ENCODE measurements at places on chromosomes 1 and 21.
A peak's percentile ranks its signal among the peaks of the same experiment; 100 is the strongest.

GRCh38 chr1:210482945-210483617, 154.4 kb downstream of the HHAT start:
- no peak for DNase-seq

DNA sequence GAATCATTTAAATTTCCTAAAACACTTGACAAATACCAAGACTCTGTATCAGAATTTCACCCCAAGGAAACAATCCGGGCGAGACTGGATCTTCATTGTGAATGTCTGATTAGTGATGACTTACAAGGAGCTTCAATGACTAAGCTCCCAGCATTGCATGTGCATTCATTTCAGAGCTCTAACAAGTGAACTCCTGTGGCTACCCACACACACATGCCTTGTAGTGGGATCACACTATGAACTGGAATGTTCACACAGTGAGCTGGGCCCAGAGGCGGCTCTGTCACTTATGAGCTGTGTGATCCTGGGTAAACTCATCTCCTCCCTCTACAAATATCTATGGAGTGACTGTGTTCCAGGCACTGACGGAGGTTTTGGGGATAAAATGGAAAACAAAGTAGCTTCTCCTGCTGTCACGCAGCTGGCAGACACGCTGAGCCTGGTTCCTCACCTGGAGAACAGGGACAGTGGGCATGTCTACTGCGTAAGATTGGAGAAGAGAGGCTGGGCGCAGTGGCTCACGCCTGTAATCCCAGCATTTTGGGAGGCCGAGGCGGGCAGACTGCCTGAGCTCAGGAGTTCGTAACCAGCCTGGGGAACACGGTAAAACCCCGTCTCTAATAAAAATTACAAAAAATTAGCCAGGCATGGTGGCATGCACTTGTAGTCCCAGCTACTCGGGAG, 56.9 kb downstream of the CLSTN1 start:
- no peak for DNase-seq

DNA sequence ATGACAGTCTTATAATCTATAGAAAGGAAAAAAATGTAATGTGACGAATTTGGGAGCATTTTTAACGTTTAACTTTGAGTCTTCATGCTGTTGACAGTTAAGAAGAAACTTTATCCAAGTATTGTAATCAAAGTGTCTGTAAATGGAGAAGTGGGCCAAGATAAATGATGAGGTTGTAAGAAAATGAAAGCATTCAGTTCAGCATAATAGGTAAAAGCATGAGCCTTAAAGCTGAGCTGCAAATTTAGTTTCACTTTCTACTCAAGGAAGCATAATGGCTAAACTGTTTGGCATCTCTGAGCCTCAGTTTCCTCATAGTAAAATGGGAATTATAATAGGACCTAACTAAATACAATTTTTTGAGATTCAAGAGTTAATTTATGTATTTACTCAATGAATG, 1554.8 kb downstream of the KCNT2 start:
- no peak for DNase-seq

DNA sequence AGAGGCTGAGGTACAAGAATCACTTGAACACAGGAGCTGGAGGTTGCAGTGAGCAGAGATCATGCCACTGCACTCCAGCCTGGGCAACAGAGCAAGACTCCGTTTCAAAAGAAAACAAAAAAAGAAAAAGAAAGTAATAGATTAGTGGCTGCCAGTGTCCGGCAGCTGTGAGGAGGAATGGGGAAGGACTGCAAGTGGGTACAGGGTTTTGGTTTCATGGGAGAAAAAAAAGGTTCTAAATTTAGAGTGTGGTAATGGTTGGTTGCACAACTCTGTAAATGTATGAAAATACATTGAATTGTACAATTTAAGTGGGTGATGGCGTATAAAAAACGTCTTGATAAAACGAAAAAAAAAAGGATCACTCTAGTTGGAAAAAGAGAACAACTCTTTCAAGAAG, 6.7 kb downstream of the TAF1A start:
- DNase-seq: no peak

GRCh38 chr1:59568158-59568935, 246.4 kb upstream of the HOOK1 start:
- no peak for DNase-seq

DNA sequence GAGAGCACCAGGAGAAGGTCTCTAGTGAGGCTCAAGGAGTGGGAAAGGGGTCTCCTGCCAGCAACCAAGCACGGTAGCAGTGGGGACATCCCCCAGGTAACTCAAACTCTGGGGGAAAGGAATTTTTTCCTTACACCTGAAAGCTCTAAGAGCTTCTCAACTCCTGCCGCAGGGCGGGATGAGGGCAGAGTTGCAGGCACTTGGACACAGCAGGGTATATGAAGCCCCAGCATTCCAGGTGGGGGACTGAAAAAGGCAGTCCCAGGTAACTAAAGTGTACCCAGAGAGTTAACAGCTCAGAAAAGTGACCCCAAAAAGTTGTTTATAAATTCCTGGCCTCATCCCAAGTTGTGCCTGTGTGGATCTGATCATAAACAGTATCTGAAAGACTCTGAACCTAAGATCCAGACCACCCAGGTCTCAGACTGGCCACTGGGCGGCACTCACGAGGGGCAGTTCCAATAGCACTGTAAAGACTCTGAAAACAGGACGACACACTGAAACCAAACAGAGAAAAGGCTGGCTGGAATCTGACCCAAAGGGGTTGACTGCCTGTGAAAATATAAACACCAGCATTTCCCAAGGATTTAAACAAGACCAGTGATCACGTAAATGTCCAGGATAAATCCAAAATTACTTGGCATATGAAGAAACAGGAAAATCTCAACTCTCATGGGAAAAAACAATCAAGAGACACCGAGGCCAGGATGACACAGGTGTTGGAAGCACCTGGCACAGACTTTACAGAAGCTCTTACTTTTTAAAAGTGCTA, 47.5 kb downstream of the HSF2BP start:
- no peak for DNase-seq

DNA sequence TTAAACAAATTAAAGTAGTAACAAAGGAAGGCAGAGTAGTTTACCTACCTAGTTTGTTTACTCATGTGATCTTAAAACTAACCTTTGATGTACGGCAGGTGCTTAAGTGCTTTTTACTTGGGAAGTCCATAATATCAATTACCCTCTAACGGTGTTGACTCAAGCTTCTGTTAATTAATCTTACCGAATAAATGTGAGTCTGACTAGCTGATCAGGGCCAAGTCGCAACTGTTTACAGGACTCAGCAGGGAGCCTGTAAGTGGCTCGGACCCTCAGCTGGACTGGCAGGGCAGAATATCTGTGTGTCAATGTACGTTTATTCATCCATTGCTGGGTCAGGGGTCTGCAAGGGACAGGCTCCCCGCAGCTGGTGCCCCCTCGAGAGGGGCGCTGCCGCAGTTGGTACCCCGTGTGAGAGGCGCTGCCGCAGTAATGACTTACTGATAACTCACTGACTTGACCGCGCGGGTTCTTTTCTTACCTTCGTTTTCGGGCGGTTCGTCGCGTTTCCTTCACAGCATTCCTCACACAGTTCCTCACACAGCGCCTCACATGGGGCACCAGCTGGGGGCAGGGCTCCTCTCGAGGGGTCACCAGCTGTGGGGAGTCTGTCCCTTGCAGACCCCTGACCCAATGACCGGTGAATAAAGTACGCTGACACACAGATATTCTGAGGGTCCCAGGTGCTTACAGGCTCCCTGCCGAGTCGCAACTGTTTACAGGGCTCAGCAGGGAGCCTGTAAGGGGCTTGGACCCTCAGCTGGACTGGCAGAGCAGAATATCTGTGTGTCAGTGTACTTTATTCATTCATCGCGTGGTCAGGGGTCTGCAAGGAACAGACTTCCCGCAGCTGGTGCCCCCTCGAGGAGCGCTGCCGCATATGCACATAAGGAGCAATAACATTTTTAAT, 3.0 kb downstream of the FMO1 start:
- DNase-seq: peak; percentile 28

GRCh38 chr21:35227786-35228185, 178.7 kb upstream of the RUNX1 start:
- no peak for DNase-seq

GRCh38 chr1:112714313-112715263, 544 bp downstream of the PPM1J start:
- peak; percentile 42 for DNase-seq

GRCh38 chr1:61836649-61837048, 94.4 kb downstream of the PATJ start:
- DNase-seq: no peak
